ENCODE measurements at places on chromosomes 7 and 10.

GRCh38 chr7:108234281-108234680 lies 104.1 kb upstream of the LAMB4 start:
- DNase-seq: no peak

GRCh38 chr7:132182992-132183391 lies 393.3 kb downstream of the PLXNA4 start:
- DNase-seq: no peak

DNA sequence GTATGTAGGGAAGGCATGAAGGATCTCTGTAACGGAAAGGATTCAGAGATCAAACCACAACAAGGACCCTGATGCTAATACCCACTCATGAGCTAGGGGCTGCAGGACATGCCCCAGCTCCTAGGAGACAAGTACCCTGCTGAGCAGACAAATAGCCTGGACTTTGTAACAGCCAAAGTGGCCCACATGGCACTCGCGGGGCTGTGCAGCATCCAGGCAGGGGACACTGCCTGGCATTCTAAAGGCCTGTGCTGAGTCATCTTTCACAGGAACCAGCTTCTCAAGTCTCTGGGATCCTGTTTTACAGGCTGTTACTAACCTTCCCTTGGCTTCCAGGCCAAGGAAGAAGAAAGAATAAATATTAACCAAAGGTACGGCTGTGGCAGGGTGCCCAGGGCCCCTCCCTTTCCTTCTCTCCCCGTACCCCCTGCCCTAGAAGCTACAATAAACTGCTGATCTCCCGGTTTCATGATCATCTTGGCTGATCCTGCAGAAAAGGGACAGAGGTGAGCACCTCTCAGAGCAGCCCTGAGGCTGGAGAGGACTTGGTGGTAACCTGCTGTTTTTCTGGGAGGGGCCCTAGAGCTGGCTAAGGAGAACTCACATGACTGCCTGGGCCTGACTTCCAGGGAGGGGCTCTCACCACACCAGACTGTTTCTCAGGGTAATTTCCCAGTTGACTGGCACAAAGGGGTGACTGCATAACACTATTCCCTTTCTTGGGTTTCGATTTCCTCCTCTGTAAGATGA lies 4.2 kb upstream of the RPEL1 start:
- DNase-seq: peak; percentile 13

GRCh38 chr10:86162036-86162435 lies 204.6 kb downstream of the GRID1 start:
- no peak for DNase-seq

DNA sequence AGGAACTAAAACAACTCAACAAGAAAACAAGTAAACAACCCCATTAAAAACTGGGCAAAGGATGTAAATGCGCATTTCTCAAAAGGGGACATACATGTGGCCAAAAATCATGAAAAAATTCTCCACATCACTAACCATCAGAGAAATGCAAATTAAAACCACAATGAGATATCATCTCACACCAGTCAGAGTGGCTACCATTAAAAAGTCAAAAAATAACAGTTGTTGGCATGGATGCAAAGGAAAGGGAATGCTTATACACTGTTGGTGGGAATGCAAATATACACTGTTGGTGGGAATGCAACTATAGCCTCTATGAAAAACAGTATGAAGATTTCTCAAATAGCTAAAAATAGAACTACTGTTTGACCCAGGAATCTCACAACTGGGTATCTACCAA lies 60.0 kb upstream of the LANCL2 start:
- DNase-seq: no peak

DNA sequence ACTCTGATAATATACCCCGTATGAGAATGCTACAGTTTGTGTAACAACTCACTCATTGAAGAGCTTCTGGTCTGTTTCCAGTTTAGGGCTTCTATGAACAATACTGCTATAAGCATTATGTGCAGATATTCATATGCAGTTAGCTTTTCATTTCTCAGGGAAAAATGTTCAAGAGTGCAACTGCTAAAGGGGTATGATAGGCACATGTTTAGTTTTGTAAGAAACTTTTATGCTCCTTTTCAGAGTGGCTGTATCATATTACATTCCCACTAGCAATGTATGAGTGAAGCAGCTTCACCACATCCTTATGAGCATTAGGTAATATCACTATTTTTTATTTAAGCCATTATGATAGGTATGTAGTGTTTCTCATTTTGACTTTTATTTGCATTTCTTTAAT lies 182.6 kb upstream of the CXCL12 start:
- no peak for DNase-seq

DNA sequence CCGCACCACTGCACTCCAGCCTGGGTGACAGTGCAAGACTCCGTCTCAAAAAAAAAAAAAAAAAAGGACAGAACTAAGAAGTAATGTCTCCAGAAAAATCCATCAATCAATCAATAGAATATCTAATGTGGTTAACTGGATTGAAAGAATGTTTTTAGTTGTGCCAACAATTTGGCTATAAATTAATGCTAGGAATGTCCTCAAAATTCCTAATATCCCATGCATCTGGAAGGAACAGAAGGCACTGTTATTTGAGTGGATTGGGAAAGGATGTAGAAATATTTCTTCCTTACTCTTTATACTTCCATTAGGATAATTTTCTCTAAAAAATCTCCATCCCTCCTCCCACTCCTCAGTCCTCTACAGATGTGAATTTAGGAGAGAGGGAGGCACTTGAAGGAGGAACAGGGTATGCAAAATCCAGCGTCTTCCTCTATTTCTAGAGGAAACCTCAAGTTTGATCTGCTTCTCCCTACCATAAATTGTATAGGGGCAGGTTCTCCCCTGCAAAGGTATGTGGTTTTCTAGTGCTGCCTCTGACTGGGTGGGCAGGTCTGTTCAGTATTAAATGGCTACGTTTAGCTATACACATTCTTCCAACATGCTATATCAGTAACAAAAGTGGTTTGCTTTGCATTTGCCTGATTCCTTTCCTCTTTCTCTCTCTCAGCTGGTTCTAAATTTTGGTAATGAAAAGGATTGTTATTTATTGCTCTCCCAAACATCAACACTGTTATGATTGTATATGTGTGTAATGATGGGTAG lies 54.1 kb downstream of the RNLS start:
- DNase-seq: no peak

GRCh38 chr10:78775891-78776290 lies 292.9 kb upstream of the ZMIZ1 start:
- no peak for DNase-seq

Data from natural killer cell (primary cell).